ENCODE measurements at places on chromosomes 3 and 15. TPM values are rescaled to one million over a fixed set of nuclear protein-coding genes. Genes with fewer than 3 reads are reported as not detected.
A peak's percentile ranks its signal among the peaks of the same experiment; 100 is the strongest.

Gene SPRED1
- 12.9 TPM for total RNA-seq

- no peak for DNase-seq
Measured at GRCh38 chr3:187799942-187800641, 54.8 kb upstream of the BCL6 start.

DNA sequence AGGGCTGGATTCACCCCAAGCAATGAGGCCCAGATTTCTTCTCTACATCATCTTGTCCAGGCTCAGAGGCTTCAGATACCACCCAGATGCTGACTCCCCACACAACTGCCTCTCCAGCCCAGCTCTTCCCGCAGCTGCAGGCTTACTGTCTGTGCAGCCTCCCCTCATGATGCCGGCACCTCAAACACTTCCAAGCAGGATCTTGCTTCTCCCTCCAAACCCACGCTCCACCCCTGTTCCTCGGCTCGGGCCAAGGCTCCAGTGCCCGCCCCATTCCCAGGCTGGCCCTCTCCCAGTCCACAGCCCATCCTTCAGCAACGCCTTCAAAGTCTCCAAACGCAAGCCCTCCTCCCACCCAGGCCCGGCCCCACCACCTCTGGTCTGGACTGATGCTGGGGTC is 159.2 kb upstream of the LINGO1 start:
- DNase-seq, result no peak

GRCh38 chr3:181086011-181086410 is 96.5 kb upstream of the DNAJC19 start:
- DNase-seq, result no peak

GRCh38 chr3:117762621-117763037 is 1053.0 kb downstream of the TUSC7 start:
- DNase-seq, result no peak

GRCh38 chr15:64009798-64010261 is 36.5 kb downstream of the DAPK2 start:
- no peak for DNase-seq

DNA sequence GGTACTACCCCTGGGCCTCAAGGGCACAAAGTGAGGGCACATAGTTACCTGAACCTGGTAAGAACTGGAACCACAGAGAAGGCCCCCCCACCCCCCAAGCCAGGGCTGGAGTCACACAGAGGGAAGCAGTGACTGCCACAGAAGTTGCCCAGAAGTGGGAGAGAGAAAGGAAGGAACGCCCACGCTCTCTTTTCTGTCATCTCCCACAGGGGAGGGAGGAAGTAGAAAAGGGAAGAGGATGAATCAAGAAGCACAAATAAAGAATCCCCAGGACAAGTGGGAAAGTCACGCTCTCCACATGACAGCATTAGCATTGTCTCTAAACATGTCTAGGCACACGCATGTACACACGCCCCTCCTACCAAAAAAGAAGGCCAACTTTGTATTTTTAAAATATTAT is 114.7 kb upstream of the FRMD4B start:
- DNase-seq, result peak; percentile 22

Gene DNASE1L3
- total RNA-seq, result 1.2 TPM
